ENCODE measurements at places on chromosomes 1 and 21.
A peak's percentile ranks its signal among the peaks of the same experiment; 100 is the strongest.

- DNase-seq, result peak; percentile 22
These were observed 87.5 kb downstream of the ATP5PO start for GRCh38 chr21:33828083-33828482.

DNA sequence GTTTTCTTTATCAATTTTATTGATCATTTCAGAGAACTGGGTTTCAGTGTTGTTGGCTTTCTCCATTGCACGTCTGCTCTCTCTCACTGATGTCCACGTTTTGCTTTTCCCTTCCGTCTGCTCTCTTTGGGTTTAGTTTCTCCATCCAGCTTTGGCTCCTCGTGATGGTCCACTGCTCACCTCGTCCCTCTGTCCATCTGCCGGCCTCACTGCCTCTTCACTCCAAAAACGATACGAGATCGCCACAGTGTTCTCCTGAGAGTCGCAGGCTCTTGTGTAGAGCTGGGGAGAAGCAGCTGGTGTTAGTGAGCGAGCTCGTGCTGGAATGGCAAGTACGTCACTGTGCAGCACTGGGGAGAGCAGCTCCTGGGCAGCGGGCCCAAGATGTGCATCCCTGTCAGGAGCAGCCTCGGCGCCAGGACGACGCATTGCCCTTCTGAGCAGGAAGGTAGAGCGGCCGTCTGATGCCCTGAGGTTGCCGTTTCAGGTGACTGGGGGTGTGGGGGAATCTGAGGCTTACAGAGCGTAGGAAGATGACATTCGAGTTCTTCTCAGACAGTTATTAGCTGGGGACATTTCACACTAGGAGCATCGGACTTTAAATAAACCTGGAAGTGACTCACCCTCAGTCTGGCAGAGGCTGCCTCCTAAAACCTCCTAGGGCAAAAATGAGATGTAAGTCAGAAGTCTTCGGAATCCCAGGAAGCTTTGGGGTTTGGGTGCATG, 31.4 kb upstream of the PCBP3 start:
- peak; percentile 83 for DNase-seq

- DNase-seq, result no peak
These were observed 30.5 kb downstream of the COL18A1 start for GRCh38 chr21:45435405-45435981.

DNA sequence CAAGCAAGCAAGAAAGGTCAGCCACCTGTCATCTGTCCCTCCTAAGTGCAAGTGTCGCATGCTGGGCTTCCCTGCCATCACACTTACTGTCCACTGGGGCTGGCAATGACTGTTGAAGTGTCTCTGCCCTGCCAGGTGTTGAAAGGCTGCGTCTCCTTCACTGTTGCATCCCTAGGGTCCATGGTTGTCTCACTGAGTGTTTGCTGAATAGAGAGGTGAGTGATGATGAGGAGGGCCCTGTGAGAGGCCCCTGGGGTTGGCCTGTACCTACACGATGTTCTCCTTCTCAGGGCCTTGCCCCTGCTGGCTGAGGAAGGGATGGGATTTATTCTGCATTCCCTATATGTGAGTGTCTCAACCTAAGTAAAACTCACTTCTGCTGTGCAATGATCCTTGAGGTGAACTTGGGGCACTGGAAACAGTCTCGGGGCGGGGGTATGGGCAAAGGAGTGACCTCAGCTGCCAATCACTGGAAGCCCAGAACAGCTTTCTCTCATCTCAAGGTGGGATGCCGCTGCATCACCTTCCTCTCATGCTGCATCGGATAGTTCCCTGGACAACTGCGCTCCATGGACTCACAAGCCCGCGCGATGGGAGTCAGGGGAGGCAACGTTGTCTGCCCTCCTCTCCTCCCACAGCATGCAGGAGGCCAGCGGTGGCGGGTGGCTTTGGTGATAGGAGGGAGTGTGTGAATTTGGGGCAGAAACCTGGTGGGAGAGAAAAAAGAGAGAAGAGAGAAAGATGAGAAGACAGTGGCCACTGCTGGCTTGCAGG, 35.8 kb upstream of the SOX13 start:
- DNase-seq, result no peak

GRCh38 chr1:15756143-15757015, 2.2 kb upstream of the FBLIM1 start:
- no peak for DNase-seq

- no peak for DNase-seq
These were observed 878 bp downstream of the MINDY1 start for GRCh38 chr1:151005729-151006319.

DNA sequence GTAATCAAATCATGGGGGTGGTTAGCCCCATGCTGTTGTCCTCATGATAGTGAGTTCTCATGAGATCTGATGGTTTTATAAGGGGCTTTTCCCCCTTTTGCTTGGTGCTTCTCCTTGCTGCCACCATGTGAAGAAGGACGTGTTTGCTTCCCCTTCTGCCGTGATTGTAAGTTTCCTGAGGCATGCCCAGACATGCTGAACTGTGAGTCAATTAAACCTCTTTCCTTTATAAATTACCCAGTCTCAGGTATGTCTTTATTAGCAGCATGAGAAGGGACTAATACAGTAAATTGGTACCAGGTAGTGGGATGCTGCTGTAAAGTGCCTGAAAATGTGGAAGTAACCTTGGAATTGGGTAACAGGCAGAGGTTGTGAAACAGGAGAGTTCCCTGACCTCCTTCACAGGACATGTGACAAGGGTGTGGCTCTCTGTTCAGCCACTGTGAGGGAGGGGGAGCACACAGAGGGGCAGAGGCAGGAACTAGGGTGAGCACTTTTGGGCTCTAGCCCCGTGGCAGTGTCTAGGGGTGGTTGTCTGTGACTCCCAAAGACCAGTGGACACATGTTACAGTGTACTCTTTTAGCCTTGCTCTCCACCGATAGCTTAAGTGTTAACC, 105.3 kb downstream of the BACH1 start:
- DNase-seq, result no peak

- DNase-seq, result peak; percentile 90
These were observed 90.4 kb downstream of the SLC45A1 start for GRCh38 chr1:8408151-8408839.

- DNase-seq, result no peak
These were observed 35.6 kb downstream of the YY1AP1 start for GRCh38 chr1:155652951-155653350.

DNA sequence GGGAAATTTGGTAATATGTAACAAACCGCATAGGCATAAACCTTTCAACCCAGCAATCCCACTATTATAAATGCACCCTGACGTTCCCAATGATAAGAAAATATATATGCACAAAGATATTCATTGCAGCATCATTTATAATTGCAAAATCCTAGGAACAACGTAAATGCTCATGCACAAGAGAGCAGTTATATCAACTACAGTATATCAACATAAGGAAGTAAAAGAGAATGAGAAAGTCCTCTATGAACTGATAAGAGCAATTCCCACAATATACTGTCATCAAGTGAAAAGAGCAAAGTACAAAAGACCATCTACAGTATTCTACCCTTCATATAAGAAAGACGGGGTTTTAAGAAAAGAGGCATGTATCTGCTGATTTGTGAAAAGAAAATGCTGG, 229.9 kb downstream of the SLC45A1 start:
- no peak for DNase-seq

DNA sequence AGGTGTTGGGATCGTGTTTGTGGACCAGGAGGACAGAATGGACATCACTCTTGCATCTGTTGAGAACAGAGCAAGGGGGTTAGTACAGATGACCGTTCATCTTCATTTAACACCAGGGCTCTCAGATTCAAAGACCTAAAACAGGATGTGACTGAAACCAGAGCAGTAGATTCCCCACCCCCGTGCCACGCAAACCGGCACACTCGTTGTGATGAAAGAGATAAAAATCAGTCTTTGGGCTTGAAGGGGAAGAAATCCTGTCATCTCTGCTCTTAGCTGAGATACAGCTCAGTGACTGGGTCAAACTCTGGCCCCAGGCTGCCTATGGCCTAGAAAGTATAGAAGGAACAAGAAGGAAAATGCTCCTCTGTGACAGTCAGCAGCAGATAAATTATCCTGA, 146.2 kb upstream of the KRTAP19-8 start:
- DNase-seq, result no peak

GRCh38 chr1:150165622-150166612, 16.2 kb downstream of the PLEKHO1 start:
- peak; percentile 61 for DNase-seq

- no peak for DNase-seq
These were observed 17.5 kb upstream of the IGFN1 start for GRCh38 chr1:201172999-201173610.

DNA sequence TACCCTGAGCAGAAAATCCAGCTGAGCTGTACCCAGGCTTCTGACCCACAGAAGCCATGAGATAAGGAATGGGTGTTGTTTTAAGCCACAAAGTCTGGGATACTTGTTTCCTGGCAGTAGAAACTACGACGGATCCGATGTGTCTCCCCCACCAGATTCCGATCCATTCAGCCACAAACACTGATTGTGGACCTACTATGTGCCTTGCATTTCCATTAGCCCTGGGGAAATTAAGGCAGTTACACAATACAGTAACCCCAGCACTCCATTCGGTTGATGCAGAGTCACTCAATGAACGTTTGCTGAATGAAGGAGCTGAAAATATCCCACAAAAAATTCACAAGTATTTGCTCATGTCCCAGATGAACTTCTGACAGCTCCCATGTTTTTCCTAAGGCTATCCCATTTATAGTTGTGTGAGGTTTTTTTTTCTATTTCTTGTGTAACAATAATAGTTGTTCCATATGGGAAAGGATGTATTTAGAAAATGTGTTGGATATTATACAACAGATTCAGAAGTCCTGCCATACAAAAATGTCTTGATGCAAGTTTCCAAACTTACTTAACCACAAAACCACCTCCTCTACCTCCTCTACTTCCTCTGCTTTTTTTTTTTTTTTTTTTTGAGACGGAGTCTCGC, 29.6 kb upstream of the KAZN start:
- no peak for DNase-seq

DNA sequence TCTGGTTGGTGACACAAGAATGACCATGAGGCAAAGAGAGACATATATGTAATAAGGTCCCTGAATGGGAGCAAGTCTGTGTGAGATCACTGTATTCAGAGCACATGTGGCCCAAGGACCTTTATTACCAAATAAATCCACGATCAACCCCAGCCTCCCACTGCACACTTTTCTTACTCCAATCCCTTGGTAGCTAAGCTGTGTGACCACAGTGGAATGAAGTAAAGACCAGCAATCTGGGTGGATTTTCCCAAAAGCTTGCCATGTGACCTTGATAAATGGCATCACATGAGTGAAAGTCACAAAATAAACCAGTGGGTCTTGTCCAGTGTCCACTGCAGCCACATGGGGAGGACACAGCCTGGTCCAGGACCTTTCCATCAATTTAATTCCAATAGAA, 36.7 kb upstream of the TLR5 start:
- no peak for DNase-seq

- DNase-seq, result no peak
These were observed 117.4 kb downstream of the IER5 start for GRCh38 chr1:181205901-181206300.

- DNase-seq, result peak; percentile 40
These were observed 20.2 kb upstream of the IVNS1ABP start for GRCh38 chr1:185337246-185337645.

DNA sequence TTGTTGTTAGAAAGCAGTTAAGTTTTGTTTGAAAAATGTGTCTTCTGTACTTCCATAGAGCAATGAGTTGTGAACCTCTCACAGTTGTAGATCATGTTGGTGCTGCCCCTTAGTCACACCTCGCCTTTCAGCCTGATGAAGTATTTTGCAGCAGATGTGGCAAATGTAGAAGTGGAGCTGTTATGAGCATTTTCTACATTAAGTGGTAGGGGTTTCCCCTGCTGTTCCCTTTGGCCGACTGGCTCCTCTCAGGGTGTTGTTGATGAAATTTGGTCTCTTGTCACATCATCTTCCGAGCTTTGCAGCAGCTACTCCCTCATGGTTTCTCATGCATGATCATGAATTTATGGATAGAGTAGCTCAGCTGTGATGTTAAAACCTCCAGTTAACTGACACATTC, 33.6 kb upstream of the DENND1B start:
- no peak for DNase-seq

DNA sequence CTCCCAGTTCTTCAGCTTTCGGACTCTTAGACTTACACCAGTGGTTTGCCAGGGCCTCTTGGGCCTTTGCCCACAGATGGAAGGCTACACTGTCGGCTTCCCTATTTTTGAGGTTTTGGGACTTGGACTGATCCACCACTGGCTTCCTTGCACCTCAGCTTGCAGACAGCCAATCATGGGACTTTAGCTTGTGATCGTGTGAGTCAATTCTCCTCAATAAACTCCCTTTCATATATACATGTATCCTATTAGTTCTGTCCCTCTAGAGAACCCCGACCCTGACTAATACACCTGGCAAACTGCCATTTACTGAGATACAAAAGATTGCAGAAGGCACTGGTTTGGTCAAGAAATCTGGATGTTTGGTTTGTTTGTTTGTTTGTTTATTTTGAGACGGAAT, 6.4 kb upstream of the RAB4A start:
- DNase-seq, result no peak

GRCh38 chr1:3883194-3883925, 16.7 kb downstream of the C1orf174 start:
- no peak for DNase-seq

GRCh38 chr1:242425232-242425631, 99.3 kb downstream of the PLD5 start:
- no peak for DNase-seq

DNA sequence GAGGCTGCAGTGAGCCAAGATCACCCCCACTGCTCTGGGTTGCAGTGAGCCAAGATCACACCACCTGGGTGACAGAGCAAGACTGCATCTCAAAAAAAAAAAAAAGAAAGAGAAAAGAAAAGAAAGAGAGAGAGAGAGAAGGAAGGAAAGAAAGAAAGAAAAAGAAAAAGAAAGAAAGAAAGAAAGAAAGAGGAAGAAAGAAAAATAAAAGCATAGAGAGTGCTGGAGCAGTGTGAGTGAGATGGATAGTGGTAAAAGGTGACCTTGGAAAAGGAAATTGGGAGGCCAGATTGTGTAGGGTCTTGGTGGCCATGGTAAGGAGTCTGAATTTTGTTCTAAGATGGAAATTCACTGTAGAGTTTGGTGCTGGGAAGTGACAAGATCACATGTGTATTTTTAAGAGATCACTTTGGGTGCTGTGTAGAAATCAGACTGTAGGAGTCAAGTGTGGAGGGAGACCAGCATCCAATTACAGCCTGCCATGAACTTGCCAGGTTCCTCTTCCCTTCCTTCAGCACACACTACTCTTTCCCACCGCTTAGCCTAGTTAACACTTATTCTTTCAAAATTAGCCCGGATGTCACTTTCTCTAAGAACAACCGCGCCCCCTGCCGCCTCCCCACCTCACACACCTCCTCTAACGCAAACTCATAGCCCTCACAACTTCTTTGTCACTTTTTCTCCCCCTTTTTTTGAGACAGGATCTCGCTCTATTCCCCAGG, 17.9 kb downstream of the MTX1 start:
- peak; percentile 81 for DNase-seq
